ENCODE measurements at places on chromosomes 12 and 14. TPM values are rescaled to one million over a fixed set of nuclear protein-coding genes. Genes with fewer than 3 reads are reported as not detected.

Gene PLBD1
- total RNA-seq = 25.9 TPM

Gene TRPV4
- total RNA-seq = 0.72 TPM

Gene CPNE8
- 2.5 TPM for total RNA-seq

Gene JPH4
- total RNA-seq = 0.06 TPM

Gene VRK1
- 9.6 TPM for total RNA-seq

Gene VAMP1
- total RNA-seq = 2.7 TPM

Gene SLCO1A2
- not detected for total RNA-seq

Gene C12orf43
- total RNA-seq = 7.2 TPM

Gene PABPN1
- 64.7 TPM for total RNA-seq

Gene MED6
- total RNA-seq = 19.2 TPM

Gene LRRC10
- 45.0 TPM for total RNA-seq

Gene FAM181A
- not detected for total RNA-seq

Gene SYNDIG1L
- total RNA-seq = 0.15 TPM

Gene SLC5A8
- total RNA-seq = not detected

Gene AICDA
- total RNA-seq = not detected

Gene CFAP54
- total RNA-seq = 0.28 TPM

Gene OTX2
- total RNA-seq = not detected

Gene MAX
- total RNA-seq = 54.5 TPM

Gene FAM186B
- total RNA-seq = 0.70 TPM

Gene TMEM30B
- total RNA-seq = 0.74 TPM

Gene TUNAR
- not detected for total RNA-seq

Gene DCAF11
- 69.0 TPM for total RNA-seq

Gene IFI27L1
- 14.0 TPM for total RNA-seq

Gene OTOGL
- 0.74 TPM for total RNA-seq

Gene E2F7
- total RNA-seq = not detected

Gene FAR2
- 3.1 TPM for total RNA-seq

Gene ACYP1
- total RNA-seq = 7.9 TPM

Gene TAS2R8
- total RNA-seq = not detected
